NCI-H1436 treated with DMSO at 0.1 percent for 48 hours (cell line): ENCODE measurements at places on chromosomes 11 and 22.

DNA sequence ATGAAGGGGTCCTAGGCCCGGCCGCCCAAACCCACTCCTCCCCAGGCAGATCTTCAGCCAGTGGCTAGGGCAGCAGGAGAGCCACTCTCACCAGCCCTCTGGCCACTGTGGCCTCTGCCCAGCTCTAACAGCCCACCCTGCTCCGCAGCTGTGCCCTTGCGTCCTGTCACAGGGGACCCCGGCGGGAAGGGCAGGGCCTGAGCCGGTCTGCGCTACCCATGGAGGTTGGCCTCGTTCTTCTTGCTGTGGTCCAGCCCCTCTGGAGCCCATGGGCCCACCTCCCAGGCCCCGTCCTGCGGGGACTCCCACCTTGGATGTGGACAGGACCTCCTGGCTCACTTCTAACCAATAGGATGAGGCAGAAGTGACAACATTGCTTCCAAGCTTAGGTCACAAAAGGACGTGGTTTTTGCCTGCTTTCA lies 38.3 kb upstream of the TH start:
- no peak for DNase-seq

DNA sequence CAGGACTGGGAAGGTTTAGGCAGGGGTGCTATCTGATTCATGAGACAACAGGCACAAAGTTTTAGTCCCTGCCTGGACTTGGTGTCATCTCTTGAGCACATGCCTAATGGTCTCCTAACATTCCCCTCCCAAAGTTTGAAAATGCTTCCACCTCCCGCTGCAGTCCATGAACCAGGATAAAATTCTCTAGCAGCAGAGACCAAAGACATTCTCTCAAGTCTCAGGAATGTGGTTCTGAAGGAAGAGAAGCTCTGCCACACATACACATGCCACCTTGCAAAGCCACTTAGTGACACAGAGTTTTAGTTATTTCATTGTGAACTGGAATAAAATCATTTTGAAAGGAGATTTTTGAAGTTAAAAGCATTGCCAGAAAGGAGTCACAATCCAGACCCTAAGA lies 15.5 kb downstream of the OR51B6 start:
- no peak for DNase-seq

GRCh38 chr22:45925811-45926351 lies 51.1 kb downstream of the WNT7B start:
- no peak for DNase-seq

- DNase-seq, result no peak
Measured at GRCh38 chr11:45563171-45563570, 102.3 kb downstream of the CHST1 start.

DNA sequence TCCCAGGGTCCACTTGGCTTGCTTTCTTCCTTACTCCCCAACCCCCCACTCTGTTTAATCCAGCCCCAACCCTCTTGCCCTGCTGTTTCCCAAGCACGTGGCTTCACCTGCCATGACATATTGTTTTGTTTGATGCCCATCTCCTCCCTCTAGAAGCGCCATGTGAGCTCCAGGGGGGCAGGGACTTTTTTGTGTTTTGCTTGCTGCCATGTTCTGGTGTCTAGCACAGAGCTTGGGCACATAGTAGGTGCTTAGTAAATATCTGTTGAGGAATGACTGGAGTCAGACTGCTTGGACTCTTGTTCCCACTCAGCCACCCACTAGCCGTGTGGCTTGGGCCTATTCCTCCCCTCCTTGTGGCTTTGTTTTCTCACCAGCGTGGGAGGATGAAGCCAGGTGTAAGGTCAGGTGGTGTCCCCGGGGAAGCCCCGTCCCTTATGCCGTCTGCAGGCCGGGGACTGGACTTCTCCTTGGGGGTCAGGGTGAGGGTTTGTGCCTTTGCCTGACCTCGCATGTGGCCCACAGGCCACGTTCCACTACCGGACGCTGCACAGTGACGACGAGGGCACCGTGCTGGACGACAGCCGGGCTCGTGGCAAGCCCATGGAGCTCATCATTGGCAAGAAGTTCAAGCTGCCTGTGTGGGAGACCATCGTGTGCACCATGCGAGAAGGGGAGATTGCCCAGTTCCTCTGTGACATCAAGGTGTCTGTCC lies 3.8 kb downstream of the AIP start:
- no peak for DNase-seq

GRCh38 chr11:132658696-132659095 lies 873.6 kb downstream of the OPCML start:
- DNase-seq, result no peak

GRCh38 chr11:74347381-74347780 lies 35.9 kb upstream of the P4HA3 start:
- DNase-seq, result no peak

- DNase-seq, result no peak
Measured at GRCh38 chr11:113243696-113244095, 70.7 kb upstream of the TTC12 start.

GRCh38 chr11:1660111-1660867 lies 30.7 kb downstream of the KRTAP5-5 start:
- no peak for DNase-seq

GRCh38 chr11:18727479-18728236 lies 1.7 kb upstream of the IGSF22 start:
- no peak for DNase-seq
